Right renal pelvis (tissue), 4 donors: ENCODE measurements at places on chromosomes 11 and 22. TPM values are rescaled to one million over a fixed set of nuclear protein-coding genes. Genes with fewer than 3 reads are reported as not detected.

DNA sequence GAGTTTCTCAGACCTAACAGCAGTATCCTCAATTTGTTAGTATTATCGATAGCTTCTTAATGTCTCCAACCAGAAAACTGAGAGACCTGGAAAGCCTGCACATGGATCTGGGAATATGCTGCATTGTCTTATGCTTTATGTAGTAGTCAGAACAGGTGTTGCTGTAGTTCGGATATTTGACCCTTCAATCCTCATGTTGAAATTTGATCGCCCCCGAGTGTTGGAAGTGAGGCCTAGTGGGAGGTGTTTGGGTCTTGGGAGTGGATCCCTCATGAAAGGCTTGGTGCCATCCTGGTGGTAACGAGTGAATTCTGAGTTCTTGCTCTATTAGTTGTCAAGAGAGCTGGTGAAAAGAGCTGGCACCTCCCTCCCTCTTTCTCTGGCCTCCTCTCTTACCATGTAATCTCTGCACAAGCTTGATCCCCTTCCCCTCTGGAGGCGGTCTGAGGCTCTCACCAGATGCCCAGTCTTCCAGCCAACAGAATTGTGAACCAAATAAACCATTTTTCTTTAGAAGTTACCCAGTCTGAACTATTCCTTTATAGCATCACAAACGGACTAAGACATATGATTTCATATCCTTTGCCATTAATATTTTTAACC, 227.1 kb downstream of the DDX10 start:
- no peak for DNase-seq

- DNase-seq = no peak
These were observed 1.4 kb upstream of the NEAT1 start for GRCh38 chr11:65420979-65421793.

- DNase-seq = no peak
These were observed 10.4 kb downstream of the IGLL1 start for GRCh38 chr22:23569716-23570115.

GRCh38 chr11:67027943-67028542, 5.1 kb downstream of the SYT12 start:
- no peak for DNase-seq

DNA sequence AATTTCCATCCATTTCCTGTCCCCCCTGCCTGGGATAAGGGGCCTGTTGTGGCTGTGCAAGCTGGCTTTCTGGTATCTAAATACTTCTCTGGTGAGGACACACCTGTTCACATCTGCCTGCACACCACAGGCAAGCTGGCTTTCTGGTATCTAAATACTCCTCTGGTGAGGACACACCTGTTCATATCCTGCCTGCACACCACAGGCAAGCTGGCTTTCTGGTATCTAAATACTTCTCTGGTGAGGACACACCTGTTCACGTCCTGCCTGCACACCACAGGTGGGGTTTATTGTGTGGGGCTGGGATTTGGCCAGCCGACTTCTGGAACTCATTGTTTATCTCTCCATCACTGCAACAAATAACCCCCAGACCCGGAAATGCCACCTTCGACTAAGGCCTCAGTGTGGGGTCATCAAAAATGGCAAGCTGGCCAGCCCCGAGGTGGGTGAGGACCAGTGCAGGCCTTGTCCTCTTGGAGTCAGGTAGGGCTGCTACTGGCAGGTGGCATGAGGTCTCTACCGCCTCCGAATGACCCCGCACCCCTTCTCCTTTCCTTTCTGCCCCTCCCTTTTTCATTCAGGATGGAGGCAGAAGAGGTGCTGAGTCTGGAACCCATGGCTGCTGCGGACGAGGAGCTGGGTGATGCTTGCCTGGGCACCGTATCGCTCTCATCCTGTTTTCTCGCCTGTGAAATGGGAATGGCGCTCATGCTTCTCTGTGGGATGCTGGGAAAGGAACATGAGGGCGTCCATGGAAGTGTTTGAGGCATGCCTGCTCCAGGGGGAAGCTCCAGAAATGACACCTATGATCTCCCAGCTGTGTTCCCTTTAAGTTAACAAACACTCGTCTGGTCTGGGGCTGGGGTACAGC, 43.5 kb upstream of the MYEOV start:
- DNase-seq = no peak

GRCh38 chr22:38981005-38981991, 849 bp upstream of the APOBEC3B start:
- no peak for DNase-seq

- no peak for DNase-seq
These were observed 20.8 kb upstream of the PEX26 start for GRCh38 chr22:18056807-18057474.

- DNase-seq = no peak
These were observed 280.6 kb upstream of the ANO5 start for GRCh38 chr11:21912285-21912684.

The SEC14L6 gene
- 9.5 TPM for polyA plus RNA-seq

The OVCH2 gene
- polyA plus RNA-seq = 6.9 TPM

The CDC45 gene
- polyA plus RNA-seq = 21.1 TPM

DNA sequence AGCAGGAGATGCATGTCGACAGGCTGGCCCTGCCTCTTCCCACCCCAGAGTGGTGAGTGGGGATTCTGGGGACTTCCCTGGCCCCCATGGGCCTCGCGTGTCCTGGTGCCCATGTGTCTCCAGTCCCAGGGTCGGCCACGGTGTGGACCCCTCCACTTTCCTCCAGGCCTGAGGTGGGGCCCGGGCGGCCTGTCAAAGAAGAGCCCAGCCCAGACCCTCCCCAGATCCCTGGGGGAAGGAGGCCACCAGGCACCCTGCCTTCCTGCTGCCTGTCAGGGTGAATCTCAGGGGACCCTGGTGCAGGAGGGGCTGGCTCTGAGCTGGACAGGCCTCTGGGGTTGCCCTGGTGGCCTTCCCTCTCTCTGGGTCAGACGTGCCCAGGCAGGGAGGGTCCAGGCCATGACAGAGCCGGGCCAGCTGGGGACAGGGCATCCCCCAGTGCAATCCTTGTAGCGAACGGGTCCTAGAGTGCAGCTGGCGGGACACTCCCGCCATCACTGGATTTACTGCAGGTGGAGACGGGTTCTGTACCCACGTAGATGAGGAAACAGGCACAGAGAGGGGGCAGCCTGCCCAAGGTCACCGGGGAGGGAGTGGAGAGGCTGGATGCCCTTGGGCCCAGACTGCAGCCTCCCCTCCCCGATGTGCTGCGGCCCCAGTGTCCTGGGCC, 13.5 kb upstream of the MUC6 start:
- DNase-seq = no peak

DNA sequence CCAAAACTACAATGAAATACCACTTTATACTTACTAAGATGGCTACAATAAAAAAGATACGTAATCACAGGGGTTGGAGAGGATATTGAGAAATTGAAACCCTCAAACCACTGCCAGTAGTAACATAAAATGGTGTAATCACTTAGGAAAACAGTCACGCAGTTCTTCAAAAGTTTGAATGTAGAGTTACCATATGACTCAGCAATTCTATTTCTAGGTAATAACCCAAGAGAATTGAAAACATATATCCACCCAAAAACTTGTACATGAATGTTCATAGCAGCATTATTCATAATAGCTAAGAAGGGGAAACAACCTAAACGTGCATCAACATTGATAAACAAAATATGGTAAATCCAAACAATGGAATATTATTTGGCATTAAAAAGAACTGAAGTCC, 24.4 kb upstream of the PSMA1 start:
- DNase-seq = no peak

The TRIM6 gene
- 19.5 TPM for polyA plus RNA-seq

The MMP8 gene
- polyA plus RNA-seq = not detected

- DNase-seq = no peak
These were observed 21.5 kb downstream of the CYTH4 start for GRCh38 chr22:37303821-37304274.

GRCh38 chr11:29260939-29261705, 755.7 kb downstream of the KCNA4 start:
- no peak for DNase-seq

The FCHSD2 gene
- 36.5 TPM for polyA plus RNA-seq

DNA sequence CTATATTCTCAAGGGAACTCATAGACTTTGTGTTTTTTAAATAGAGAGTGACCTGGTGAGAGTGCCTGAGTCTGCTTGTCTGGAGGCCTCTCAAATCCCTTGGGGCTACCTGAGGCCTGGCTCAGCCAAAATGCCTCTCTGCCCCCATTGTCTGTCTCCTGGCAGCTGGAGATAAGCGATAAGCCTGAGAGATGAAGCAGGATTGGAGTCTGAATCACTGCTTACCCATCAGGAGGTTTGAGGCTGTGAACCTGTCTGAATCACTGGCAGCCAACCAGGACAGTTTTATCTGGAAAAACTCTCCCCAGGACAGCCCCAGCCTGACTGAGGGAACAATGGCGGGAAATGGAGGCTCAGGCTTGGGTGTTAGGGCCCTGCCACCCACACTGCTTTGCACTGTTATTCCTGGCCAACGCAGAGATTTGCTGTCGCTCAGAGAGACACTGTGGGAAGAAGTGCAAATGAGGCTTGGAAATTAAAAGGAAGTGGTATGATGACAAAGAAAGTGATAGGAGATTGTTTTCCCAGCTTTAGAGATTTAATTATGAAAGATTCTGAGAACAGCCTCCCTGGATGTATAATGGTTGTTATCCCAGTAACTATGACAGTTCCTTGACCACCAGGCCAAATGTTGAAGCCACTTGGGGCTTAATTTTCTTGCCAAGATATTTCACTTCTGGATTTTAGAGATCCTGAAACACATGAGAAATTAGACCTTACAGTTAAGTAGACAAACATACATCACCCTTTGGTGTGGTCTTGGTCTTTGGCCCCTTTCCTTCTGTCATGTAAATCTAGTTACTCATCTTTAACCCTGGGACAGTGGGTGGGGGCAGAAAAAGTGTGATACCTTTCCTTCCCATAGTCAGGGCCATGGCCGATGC, 102.1 kb downstream of the RASSF10 start:
- DNase-seq = no peak

The INS gene
- not detected for polyA plus RNA-seq

The KDM4E gene
- polyA plus RNA-seq = 0.12 TPM

- no peak for DNase-seq
These were observed 6.9 kb downstream of the FTH1 start for GRCh38 chr11:61960532-61960931.

GRCh38 chr22:42376711-42377554, 55.3 kb downstream of the NFAM1 start:
- no peak for DNase-seq

The SLC37A2 gene
- 1.9 TPM for polyA plus RNA-seq

- no peak for DNase-seq
These were observed 14.1 kb downstream of the POLA2 start for GRCh38 chr11:65275906-65276305.

- no peak for DNase-seq
These were observed 700 bp upstream of the STX3 start for GRCh38 chr11:59754494-59754858.

The EWSR1 gene
- 281 TPM for polyA plus RNA-seq

DNA sequence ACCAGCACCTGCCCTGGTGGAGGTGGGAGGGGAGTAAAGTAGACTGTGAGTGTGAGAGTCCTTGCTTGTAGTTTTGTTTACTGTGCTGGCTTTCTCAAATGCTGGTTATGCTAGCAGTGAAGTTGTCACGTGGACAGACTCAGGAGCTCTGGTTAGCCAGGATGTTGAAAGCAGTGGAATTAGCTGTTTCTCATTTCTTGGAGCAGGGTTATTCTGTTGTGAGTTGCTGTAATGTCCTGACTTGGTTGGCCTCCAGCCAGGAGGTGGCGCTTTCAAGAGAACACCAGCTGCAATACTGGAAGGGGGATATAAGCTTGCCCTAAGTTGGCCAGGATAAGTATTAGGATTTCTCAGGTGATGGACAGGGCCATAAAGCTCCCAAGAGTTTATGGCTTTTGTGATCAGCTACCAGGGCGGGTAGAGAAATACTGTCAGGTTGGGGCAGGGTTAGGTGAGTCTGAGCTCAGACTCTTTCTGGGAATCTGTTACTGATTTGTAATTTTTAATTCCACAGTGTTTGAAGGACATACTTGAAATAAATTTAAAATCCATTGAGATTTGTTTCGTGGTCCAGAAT, 13.7 kb downstream of the CYP2D6 start:
- no peak for DNase-seq

GRCh38 chr11:116534270-116534975, 238.4 kb downstream of the BUD13 start:
- no peak for DNase-seq

DNA sequence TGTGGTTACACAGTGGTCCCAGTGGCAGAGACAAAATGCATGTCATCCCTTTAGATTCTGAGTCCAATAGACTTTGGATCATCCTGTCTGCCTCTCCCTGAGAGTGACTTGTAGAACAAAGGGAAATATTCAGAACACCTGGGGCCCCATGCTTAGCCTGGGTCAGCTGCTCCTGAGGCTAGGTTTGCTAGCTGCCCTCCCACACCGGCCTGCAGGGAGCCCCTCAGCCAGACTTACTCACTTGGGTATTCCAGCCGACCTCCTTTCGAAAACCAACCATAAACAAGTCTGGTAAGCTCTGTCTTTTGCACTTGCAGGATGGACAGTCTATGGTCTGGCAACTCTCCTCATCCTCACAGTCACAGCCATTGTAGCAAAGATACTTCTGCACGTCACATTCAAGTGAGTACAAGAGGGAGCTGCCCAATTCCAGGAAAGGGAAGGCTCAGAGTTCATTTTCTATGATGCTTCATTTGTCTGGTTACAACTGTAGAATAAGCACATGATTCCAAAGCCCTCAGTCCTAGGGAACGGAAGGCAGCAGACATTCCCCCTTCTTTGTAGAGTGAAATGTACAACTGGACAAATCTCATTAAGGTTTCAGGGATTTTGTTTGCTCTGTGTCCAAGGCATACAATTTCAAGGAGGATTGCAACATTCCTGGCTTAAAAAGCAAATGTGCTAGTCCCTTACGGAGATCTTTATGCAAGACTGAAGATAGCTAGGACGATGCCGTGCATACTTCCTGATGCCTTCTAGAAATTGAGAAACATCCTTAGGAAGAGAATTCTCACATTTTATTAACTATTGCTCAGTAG, 65.5 kb upstream of the EMID1 start:
- DNase-seq = no peak

The DEPDC7 gene
- polyA plus RNA-seq = 5.8 TPM

The ADM2 gene
- polyA plus RNA-seq = 4.1 TPM

DNA sequence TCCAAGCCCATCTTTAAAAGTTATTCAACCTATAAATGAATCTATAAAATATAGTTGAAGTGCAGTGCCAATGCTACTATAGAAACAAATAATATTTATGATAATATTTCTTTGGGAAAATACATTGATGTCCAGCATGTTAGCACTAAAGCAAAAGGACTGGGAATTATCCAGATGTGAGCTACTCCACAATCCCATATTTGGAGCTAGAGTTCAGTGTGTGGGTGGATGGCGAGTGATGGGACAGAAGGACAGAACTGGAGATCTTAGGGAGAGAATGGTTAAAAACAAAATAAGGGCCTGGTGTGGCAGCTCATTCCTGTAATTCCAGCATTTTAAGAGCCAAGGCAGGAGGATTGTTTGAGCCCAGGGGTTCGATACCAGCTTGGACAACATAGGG, 216.8 kb downstream of the TMEM135 start:
- no peak for DNase-seq

The PRR33 gene
- polyA plus RNA-seq = 0.23 TPM
